ENCODE measurements at places on chromosomes 7 and 10.

DNA sequence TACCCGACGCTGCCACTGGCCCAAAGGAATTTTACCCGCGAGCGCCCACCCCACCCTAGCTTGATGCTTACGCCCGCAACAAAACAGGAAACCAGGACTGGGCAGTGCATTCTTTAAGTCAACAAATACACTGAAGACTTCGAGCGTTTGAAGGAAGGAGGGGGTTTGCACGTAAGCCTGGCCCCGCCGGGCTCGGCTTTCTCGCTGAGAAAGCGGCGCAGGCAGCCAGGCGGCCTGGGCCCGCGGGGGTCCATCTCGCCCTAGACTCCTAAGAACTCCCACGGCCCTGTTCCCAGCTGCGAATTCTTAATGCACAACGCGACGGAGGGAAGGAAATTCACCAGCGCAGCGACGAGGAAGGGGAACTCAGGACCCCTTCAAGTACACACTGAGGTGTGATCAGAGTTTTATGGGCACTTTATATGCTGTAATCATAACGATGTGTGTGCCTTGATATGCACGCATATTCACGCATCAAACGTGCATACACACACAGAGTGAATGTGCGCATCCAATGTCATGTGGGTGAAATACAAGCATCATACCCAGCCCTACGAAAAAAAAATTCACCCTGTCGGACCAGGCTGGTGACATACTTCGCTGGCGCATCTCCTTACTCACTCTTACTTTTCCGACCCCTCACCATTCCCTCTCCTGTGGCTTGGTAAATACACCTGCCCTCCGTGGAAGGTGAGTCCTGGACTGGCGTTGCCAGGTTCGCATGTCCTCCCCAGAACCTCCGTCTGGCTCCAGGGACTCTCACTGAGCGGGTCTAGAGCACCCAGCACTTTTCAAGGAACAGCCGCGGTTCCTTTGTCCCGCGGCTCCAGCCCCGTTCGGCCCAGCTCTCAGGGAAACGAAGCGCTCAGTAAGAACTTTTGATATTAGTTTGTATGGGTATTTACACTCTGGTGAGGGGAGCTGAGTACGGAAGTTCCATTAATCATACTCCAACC, 5.7 kb upstream of the HOXA13 start:
- DNase-seq = no peak

GRCh38 chr10:132899751-132900065, 42.7 kb downstream of the CFAP46 start:
- no peak for DNase-seq

GRCh38 chr7:19009241-19009935, 108.0 kb downstream of the TWIST1 start:
- DNase-seq = no peak

GRCh38 chr7:131933751-131934289, 377.4 kb upstream of the PODXL start:
- no peak for DNase-seq

GRCh38 chr7:2758673-2759616, 70.9 kb downstream of the AMZ1 start:
- DNase-seq = no peak

DNA sequence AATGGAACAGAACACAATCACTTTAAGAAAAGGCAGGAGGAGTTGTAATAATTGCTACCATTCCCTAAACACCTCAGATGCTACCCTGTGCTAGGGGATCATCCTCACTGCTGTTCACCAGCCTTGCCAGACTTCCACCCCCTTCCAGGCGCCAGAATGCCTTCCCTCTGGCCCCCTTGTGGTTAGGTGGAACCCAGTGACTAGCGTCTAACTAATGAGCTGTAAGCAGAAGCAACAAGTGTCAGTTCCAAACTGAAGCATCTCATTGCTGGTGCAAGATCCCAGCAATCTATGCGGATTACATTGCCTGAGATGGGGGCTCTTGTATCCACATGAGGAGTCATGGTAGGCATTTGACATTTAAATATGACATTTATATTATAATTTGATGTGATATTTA, 86.6 kb downstream of the FRMD4A start:
- DNase-seq = no peak

GRCh38 chr10:11901454-11901832, 78.3 kb downstream of the PROSER2 start:
- no peak for DNase-seq

Data from cortex of kidney (tissue), 1 donor.